Stimulated activated CD4-positive, alpha-beta T cell treated with anti-CD3 and anti-CD28 coated beads, Interleukin-1b, Interleukin-23, amount 100 ng/mL, for 1 hour (primary cell): ENCODE measurements at places on chromosomes 2 and 18.

DNA sequence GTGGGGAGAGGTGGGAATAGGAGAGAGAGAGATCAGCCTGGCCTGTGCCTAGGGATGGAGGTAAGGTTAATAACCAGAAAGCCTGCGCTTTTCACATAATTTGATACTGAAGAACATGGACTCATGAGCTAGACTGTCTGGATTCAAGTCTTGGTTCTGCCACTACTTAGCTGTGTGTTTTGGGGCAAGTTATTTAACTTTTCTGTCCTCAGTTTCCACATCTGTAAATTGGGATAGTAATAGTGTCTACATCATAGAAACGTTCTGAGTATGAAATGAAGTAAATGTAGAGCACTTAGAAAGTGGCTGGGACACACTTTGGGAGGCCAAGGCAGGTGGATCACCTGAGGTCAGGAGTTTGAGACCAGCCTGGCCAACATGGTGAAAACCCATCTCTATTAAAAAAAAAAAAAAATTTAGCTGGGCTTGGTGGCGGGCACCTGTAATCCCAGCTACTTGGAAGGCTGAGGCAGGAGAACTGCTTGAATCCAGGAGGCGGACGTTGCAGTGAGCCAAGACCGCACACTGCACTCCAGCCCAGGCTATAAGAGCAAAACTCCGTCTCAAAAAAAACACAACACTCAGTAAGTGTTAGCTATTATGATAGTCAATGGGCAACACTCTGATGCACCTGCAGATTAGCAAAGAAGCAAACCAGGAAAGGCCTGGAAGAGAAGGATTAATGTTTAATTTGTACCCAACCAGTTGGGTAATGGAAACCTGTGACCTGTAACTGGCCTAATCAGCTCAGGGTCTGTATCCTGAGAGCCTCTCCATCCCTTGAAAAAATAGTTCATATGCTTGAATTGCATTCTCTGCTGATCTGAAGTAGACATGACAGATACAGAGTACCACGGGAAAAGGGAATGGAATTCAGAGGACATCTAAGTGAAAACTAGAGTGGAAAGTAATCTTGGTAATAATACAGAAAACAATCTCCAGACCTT lies 6.8 kb downstream of the GALM start:
- DNase-seq = no peak

DNA sequence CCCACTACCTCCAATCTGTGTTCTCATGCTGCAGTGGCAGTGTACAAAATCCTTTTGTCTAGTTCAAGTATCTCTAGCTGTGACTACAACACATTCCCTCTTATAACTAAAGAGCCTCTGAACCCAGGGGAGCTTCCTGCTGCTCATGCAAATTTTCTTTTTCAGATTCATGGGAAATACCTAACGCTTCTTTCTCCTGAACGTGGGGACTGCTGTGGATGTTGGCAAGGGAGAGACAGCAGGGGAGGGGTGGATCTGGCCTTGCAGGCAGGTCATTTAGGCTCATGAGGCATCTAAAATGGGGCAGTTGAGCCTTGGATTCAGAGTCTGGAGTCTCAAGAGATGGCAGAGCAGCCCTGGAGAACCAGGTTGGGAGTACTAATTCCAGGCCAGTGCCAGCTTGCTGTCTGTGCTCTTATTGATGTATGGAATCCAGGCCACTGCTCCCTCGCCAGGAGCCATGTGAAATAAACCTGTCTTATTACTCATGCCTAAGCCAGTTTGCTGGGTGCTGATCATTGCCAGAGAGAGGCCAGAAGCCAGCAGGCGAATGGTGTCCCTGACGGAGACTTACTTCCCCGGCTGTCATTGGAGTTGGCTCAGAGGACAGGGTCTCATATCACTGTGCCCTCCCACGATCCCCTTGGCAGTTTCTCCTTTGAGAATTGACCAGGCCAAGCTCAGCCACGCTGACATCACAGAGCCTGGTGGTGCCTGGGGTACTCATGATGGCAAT lies 29.2 kb upstream of the TNP1 start:
- DNase-seq = no peak

GRCh38 chr2:147464737-147465357 lies 380.0 kb upstream of the ACVR2A start:
- DNase-seq = no peak

DNA sequence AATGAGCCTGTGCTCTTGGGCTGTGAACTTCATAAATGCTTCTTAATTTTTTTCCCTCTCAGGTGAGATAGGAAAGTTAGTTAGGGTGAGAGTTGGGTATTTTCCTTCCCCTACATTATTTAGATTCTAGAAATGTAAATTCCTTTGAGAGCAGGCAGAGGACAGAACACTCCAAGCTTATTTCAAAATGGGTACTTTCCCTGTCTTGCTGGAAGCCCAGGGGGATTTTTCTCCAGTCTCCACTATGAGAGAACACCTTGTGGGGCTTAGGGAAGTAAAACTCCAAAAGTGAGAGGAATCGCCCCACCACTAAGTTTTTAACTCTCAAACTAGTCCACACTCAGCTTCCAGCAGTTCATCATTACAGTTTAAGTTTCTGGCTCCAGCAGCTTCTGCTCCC lies 253.2 kb upstream of the CTAGE1 start:
- no peak for DNase-seq

DNA sequence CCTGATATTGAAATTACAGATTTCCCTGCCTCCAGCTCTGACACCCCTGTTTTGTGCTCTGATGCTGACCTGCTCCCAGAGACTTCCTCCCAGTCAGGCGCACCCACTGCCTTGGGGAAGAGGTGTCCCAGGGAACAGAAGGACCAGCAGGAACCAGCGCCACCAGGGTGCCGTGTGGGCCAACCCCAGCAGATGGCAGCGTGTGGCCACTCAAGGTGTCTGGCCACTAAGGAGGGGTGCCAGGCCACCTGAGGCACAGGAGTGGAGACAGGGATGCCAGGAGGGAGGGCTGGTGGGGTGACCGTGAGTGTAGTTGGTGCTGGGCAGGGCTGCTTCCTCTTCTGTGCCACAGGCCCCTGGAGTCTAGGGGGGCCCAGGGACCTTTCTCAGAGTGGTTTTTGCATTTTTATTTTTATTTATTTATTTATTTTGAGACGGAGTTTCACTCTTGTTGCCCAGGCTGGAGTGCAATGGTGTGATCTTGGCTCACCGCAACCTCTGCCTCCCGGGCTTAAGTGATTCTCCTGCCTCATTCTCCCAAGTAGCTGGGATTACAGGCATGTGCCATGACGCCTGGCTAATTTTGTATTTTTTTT lies 56.0 kb downstream of the TEX44 start:
- DNase-seq = peak; percentile 30

DNA sequence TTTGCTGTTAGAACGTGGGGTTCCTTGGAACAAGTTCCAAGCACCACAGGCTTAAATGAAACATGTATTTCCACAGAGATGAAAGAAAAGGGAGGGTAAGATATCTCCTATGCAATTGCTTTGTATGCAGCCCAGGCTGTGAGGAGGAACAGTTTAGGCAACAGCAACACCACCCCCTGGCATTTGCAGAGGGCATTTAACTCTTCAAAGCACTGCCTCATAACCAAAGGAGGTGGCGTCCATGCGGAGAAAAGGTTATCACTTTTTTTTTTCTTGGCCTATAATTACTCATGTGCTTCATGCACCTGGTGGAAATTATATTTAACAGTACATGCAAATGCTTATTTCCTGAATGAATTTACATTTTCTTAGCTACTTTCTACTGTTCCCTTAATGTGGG lies 286.0 kb downstream of the LPIN1 start:
- DNase-seq = no peak

- DNase-seq = no peak
These were observed 222.0 kb downstream of the TMEM182 start for GRCh38 chr2:102983786-102984185.

DNA sequence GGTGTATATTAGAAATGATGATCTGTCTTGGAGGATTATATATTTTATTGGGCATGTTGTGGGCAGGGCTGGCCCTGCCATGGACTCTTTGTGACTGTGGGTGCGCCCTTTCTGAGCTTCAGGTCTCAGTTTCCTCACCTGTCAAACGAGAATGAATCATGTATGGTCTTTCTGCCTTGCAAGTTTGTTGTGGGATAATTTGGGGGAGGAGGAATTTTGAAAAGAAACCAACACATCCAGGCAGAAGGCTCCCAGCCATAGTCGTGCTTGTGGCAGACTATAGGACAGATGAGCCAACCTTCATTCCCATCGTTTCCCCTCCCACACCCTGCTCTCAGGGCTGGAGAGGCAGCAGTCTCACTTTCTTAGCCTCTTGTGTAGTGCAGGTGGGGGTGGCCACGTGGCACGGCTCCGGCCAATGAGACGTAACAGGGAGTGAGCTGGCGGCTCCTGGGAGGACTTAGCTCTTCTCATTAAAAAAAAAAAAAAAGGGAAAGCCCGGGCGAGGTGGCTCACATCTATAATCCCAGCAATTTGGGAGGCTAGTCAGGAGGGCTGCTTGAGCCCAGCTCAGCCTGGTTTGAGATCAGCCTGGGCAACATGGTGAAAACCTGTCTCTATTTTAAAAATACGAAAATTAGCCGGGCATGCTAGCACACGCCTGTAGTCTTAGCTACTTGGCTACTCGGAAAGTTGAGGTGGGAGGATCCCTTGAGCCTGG lies 63.1 kb downstream of the RHOB start:
- DNase-seq = no peak

DNA sequence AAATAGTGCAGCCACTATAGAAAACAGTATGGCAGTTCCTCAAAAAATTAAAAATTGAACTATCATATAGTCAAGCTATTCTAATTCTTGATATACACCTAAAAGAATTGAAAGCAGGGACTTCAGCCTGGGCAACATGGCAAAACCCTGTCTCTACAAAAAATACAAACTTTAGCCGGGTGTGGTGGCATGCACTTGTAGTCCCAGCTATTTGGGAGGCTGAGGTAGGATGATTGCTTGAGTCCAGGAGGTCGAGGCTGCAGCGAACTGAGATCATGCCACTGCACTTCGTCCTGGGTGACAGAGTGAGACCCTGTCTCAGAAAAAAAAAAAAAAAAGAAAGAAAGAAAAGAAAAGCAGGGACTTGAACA lies 279.5 kb upstream of the STON1 start:
- DNase-seq = no peak

DNA sequence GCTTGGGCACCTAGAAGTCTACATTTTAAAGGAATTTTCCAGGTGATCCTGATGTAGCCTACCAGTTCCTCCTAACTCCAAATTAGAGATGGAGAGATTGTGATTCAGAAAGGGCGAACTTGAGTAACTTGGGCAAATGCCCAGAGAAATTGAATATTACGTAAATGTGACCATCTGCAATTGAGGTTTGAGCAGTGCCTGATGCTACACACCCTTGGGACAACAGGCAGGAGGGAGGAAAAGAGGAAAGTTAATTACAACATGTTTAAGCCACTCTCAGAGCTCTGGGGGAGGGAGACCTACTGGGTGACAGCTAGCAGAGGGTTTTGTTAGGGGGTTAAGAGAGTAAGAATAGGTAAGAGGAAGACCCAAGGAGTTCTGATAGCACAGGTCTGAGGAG lies 208.9 kb downstream of the LPIN1 start:
- DNase-seq = no peak

GRCh38 chr2:216012133-216012829 lies 1.1 kb downstream of the MREG start:
- DNase-seq = no peak

DNA sequence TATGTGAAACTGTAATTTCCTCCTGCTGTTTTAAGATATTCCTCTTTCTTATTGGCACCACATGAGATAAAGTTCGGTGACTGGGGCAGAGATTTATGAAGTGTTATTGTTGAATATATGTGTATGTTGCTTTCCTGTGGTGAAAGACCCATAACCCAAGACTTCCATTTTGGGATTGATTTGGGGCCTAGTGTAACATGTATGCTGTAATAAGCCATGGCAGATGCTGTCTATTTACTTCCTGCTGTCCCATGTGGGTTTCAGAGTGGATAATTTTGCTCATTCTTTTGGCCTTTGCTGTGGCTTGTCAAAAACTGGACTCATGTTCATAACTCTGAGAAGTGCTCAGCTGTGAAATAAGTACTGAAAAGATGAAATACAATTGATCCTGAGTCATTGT lies 10.8 kb upstream of the MYO1B start:
- no peak for DNase-seq

GRCh38 chr2:20578895-20579825 lies 71.7 kb downstream of the HS1BP3 start:
- DNase-seq = no peak

GRCh38 chr2:27664154-27664574 lies 475 bp downstream of the SLC4A1AP start:
- no peak for DNase-seq

- no peak for DNase-seq
These were observed 12.1 kb upstream of the MAPRE2 start for GRCh38 chr18:35029103-35029502.

DNA sequence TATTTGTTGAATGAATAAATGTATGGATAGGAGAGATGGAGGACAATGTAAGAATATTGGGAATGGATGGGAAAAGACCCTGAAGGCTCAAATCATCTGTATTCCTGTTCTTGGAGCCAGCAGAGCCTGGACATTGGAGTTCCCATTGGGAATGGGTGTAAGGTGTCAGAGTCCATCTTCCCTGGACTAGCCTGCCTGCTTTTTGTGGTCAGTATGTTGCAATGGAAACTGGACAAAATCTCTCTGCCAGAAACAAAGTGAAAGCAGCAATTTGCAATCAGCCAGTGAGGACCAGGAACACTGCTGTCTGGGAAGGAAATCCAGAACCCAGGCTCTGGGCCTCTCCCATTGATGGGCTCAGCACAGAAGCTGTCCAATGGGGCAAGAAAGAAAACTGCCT lies 83.5 kb upstream of the SKOR2 start:
- DNase-seq = no peak

GRCh38 chr18:51789871-51790270 lies 550.1 kb upstream of the DCC start:
- DNase-seq = no peak

DNA sequence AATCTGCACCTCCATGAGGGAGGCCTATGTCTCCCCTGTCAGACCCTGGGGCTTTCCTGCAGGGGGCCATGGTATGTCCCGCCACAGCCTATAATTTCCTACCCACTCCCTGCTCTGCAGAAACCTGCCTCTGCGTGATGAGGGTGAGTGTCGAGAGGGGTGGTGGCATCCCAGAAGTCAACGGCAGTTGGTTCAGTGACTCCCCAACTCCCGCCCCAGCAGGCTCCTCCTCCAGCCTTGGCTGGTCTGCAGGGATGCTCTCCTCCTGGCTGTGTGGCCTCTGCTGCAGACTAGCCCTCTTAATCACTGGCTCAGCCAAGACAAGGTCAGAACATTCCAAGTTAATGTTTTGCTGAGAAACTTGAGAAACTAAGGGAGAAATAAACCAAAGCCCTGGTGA lies 13.3 kb downstream of the CELF4 start:
- DNase-seq = no peak

- no peak for DNase-seq
These were observed 1.3 kb downstream of the CYTIP start for GRCh38 chr2:157442636-157443035.

- no peak for DNase-seq
These were observed 49.0 kb downstream of the PRKCE start for GRCh38 chr2:45700407-45701013.

GRCh38 chr2:98903064-98903355 lies 33.0 kb downstream of the CRACDL start:
- DNase-seq = no peak

GRCh38 chr2:17544256-17544655 lies 3.8 kb downstream of the VSNL1 start:
- DNase-seq = no peak

- DNase-seq = no peak
These were observed 68.8 kb upstream of the DPP10 start for GRCh38 chr2:114373591-114373990.

GRCh38 chr2:99106913-99107312 lies 34.6 kb upstream of the C2orf15 start:
- no peak for DNase-seq
